ENCODE measurements at places on chromosomes 12 and 14. TPM values are rescaled to one million over a fixed set of nuclear protein-coding genes. Genes with fewer than 3 reads are reported as not detected.

Gene CFAP251
- total RNA-seq = 1.6 TPM

DNA sequence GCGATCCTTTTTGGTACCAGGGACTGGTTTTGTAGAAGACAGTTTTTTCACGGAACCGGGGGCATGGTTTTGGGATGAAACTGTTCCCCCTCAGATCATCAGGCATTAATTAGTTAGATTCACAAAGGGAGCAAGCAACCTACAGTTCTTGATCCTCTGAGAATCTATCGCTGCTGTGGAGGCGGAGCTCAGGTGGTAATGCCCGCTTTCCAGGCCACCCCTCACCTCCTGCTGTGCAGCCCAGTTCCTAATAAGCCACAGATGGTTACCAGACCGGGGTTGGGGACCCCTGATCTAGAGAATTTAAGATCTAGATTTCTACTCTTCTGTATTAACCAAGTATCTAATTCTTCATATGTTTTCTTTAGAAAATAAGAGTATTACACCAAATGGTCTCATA, 4.8 kb downstream of the ARHGAP5 start:
- DNase-seq = no peak

DNA sequence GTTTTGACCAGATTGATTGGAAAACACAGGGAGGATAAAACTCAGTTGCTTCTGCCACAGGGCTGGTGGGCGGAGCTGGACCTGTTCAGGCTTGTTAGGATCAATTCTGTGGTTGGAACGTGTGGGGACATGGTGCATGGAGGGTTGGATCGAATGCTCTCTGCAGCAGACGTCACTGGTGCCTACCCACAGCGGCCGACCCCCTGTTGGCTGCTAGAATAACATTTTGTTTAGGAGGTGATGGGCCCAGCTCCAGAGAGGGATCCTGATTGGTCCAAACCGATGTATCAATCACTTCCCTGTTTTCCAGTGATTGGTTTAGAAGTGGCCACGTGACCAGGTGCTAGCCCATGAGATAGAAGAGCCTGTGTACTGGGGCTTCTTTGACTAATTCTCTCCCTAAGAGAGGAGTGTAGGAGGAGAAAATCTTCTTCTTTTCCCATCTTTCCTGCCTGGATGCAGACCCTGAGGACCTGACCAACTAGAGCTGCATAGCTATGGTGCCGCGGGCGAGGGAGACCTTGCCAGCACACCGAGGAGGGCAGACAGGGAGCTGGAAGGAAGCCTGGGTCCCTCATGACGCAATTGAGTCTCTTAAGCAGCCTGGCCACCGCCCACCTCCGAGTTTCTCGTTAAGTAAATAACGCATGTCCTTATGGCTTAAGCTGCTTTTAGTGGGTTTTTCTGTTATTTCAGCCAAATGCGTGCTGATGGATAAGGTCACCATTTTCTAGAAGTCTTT, 163.5 kb downstream of the AACS start:
- DNase-seq = no peak

DNA sequence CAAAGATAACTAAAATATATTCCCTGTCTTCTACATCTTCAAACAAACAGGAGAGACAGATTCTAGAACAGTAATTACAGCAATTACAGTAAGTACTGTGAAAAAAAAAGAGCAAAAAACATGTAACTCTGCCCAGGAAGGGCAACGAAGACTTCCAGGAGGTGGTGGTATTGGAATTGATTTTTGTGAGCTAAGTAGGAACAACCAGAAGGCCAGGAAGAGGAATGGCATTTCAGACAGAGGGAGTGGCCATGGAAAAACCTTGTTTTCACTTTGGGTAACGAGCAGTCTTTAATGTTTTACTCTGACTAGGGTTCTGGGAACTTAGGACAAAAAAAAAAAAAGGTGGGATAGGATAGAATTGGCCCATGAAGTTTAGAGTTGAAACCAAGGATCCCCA, 196.3 kb upstream of the PLEKHG7 start:
- no peak for DNase-seq

Gene CLEC2D
- total RNA-seq = 6.6 TPM

DNA sequence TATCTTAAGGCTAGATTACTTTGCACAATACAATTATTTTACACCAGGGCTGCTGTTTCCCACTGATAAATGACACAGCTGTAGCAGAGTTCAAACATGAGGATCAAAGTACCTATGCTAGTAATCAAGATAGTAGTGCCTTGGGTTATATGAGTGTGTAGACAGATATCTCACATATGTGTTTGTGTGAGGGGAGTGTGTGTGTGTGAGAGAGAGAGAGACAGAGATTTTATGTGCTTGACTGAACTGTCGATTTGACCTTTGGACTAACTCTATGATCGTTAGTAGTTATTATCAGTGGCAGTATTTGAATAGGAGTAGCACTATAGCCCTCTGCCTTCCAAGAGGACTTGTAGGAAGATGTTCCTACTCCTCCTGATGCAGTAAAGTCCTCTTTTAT, 15.5 kb downstream of the PLEKHA5 start:
- DNase-seq = no peak

DNA sequence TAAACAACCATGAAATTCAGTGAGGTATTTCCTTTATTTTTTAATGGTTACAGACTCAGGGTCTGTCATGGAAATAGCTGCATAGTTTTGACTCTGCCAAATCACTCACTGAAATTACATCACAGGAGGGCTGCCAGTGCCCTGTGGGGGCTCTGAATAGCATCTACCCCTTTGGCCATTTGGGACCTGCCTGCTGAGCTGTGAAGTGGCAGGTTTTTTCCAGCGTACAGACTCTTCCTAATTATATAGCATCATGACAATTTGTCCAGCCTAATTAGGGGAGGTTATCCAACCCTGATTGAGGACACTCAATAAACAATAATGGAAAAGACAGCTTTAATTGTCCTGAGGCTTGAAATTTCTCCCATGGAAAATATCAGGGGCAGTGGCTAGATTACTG, 1.8 kb upstream of the COCH start:
- no peak for DNase-seq

- peak; percentile 51 for DNase-seq
These were observed 55.8 kb downstream of the SRRM4 start for GRCh38 chr12:119036878-119037825.

DNA sequence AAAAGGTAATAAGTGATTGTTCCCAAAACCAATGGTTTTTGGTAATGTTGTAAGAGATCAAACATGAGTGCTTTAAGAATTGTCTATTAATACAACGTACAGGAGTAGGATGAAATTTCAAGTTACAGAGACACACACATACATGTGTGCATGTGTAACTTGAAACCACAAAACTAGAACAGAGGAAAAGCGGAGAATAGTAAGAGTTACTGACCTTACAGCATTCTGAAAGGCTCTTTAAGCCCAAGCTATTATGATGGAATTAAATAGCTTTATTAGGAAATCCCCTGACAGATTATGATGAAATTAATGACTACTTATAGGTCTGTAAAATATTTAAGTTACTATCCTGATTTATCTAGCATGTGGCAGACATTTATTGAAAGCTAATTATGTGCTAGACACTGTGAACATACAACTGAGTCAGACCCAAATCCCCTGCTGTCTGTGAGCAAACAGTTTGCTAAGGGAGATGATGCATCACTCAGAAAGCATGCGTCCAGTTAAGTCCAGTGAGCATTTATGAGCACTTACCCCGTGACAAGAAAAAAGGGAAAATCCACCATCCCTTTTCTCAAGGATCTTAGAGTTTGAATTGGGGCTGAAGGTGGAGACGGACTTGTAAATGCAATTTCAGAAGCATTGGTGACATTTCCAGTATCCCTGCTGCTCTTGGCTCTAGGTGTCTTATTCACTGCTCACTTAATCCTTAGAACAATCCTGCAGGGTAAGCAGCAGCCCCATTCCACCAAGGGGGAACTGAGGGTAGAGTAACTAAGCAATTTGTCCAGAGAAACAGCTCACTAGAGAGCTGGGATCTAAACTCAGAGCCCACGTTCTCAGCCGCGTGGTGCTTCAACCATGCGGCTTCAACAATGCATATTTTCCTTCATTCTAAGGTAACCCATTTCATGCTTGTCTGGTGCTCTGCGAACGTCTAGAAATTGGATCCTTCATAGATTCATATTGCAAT, 117.4 kb downstream of the EML1 start:
- peak; percentile 95 for DNase-seq

Gene KLRC1
- total RNA-seq = not detected

Gene CD163
- not detected for total RNA-seq

GRCh38 chr12:72271451-72272090, 599 bp upstream of the TRHDE start:
- DNase-seq = peak; percentile 34

GRCh38 chr12:112794721-112795486, 3.4 kb downstream of the RPH3A start:
- DNase-seq = no peak

Gene TULP3
- total RNA-seq = 29.2 TPM

GRCh38 chr12:92271341-92271740, 125.7 kb upstream of the BTG1 start:
- DNase-seq = no peak

Gene TMCC3
- 0.11 TPM for total RNA-seq

- DNase-seq = no peak
These were observed 10.0 kb downstream of the DDX51 start for GRCh38 chr12:132133952-132134652.

Gene LALBA
- total RNA-seq = not detected

Gene LPAR5
- not detected for total RNA-seq

- DNase-seq = peak; percentile 67
These were observed 1.1 kb downstream of the BTBD6 start for GRCh38 chr14:105249182-105250007.

GRCh38 chr12:5480218-5480937, 48.5 kb downstream of the NTF3 start:
- DNase-seq = peak; percentile 4

- DNase-seq = no peak
These were observed 17.4 kb downstream of the BCL2L14 start for GRCh38 chr12:12088147-12088546.
